ENCODE measurements at places on chromosomes 16 and 17.

GRCh38 chr16:74682556-74682955, 15.9 kb upstream of the RFWD3 start:
- DNase-seq: no peak

DNA sequence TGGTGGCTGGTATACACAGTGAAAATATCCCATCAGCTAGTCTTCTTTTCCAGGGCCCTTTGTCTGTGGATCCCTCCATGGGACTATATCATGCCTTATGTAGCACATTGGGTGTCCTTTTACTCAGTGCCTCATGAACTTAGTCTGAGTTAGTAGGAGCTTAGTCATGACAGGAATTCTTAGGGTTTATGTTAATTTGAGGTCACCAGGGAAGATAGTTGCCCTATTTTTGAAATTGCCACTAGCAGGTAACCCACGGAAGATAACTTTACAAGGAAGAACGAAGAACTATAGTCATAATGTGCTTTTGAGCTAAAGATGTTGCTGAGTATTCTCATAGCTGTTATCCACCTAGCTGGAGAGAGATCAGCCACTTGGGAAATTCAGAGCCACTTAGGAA, 14.8 kb upstream of the PLK1 start:
- DNase-seq: no peak

DNA sequence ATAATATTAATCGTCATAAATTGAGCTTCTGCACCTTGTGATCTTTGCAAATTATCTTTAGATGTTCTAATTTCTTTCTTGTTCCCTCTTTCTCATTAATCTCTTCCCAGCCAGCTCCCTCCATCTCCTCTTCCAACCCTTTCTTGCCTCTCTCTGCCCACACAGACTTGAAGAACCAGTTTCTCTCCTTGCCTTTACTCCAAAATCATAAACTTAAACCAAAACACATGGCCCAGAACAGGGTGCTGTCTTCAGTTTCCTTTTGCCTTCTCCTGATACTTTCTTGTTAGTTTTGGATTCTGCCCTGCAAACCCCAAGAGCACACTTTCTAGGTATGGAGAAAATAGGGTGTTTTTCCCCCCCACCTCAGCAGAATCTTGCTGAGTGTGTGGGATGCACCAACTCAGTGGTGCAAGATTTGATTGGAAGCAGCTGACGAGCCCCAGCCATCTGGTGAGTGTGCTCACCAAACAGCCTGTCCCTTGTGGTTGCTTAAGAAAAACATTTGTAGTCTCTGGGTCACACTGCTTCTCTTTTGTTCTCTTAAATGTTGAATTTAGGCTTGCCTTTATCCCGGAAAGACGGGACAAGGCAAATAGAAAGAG, 175.8 kb upstream of the MAF start:
- peak; percentile 51 for DNase-seq

- DNase-seq: no peak
Measured at GRCh38 chr16:31698901-31699300, 171.2 kb downstream of the AHSP start.

GRCh38 chr17:39547713-39548478, 59.8 kb downstream of the NEUROD2 start:
- DNase-seq: peak; percentile 84

DNA sequence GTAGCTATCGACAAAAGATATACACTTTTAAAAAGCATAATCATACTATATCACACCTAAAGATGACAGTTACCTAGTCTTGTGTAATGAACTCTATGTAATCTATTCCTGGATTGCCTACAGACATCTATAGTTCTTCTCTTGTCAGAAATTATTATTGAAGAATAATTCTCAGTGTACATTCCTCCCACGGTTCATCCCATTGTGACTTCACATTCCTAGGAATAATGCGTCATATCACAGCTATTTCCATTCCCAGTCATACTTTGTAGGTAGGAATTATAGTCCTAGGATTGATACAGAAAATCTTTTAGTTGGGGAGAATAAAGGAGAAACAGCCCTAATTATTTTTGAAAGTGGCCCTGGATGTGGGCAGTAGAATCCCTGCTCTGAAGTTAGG, 44.0 kb upstream of the ABCC11 start:
- DNase-seq: no peak

- DNase-seq: peak; percentile 42
Measured at GRCh38 chr17:8188263-8188839, 1.6 kb downstream of the BORCS6 start.

GRCh38 chr17:62761884-62762283, 46.2 kb downstream of the MARCHF10 start:
- DNase-seq: no peak

DNA sequence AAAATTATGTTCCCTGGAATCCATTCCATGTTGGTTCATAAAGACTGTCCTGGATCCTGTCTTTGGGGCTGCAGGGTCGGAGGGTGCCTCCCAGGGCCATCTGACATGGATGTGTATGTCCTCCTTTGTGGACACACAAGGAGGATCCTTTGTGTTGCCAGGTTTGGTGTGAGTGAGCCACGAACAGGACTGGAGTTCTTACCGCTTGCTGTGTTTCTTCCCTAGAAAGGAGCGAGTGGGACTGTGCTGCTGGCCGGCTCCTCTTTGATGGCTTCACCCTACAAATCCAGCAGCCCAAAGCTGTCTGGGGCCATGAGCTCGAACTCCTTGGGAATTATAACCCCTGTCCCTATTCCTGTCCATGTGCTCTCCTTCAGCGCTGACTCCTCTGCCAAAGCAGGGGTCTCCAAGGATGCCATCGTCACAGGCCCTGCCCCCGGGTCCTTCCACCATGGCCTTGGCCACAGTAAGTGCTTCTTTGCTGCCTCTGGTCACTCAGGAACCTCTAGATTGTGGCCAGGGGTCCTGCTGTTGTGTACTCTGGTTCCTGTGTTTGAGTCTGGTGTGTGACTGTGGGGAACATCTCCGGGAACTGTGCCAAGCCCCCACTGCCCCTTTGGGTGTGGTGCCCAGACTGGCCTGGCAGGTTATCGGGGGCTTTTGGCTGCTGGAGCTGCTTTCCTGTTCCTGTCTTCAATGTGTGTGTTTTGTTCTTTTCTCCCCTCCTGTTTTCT, 29.5 kb downstream of the UBN1 start:
- no peak for DNase-seq

GRCh38 chr16:15477802-15478201, 43.4 kb downstream of the BMERB1 start:
- DNase-seq: no peak

- DNase-seq: no peak
Measured at GRCh38 chr16:84423416-84423837, 55.1 kb downstream of the ATP2C2 start.

GRCh38 chr16:12600536-12601256, 203.0 kb downstream of the CPPED1 start:
- no peak for DNase-seq

- DNase-seq: no peak
Measured at GRCh38 chr16:4109250-4109736, 6.9 kb downstream of the ADCY9 start.

- DNase-seq: peak; percentile 11
Measured at GRCh38 chr17:50192144-50192617, 9.2 kb downstream of the COL1A1 start.
